ENCODE measurements at places on chromosomes 2 and 18.

DNA sequence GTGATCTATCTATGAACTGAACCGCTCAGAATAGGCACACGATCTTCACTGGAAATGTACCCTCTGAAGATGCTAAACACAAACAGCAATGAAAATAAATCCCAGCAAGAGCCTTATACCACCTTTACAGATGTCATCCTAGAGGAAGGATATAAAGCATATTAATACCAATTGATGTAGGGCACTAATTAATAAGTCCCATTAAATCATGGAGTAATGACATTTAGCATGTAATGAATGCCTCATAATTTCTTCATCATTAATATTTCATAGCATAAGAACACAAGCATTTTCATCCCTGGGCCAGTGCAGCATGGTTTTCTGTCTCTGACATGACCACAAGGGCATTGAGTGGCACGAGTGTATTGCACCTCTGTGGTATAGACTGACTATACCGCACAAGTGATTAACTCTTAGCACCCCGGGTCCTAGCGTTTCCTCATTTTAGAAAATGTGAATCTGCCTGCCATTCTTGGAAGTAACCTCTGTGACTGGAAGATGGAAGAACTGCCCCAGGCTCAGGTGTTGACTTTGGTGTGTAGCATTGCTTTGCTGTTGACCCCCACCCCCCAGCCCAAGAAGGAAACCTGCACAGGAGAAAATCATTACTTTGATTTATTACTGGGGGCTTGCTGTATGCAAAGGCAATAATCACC, 1.4 kb upstream of the TMEM178A start:
- DNase-seq: no peak

DNA sequence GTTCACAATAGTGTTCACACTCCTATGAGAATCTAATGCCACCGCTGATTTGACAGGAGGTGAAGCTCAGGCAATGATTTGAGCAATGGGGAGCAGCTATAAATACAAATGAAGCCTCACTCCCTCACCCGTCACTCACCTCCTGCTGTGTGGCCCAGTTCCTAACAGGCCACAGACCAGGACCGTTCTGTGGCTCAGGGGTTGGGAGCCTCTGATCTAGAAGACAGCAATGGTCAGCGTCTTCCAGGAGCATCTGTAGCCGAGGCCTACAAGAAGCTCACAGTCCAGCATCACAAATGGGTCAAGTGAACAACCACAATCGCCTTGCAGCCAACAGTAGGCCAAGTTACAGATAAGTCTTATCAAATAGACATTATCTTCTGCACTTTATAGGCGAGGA, 110.0 kb upstream of the SLC66A3 start:
- DNase-seq: no peak

DNA sequence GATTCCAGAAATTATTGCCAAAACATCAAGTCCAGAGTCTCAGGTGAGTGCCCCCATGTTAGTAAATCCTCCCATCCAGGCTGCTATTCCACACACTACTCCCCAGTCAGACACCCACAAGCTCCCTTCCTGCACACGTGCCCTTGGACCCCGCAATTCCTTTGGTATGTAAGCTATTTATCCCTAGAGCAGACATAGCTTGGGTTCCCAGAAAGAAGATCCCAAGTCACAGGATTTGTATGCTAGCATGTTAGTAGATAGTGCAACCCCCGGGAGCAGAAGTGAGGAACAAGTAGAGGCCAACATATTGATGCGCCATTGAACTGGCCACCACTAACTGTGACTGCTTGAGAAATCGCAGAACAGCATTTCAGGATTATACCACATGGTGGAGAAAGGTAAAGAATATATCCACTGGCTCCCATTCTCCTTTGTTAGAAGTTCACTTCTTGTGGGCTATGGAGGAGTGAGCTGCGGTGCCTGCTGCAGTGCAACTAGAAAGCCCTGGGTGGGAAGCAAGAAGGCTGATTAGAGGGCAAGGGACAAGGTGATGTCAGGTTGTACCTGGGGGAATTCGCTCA, 137.5 kb upstream of the CHAC2 start:
- DNase-seq: no peak

DNA sequence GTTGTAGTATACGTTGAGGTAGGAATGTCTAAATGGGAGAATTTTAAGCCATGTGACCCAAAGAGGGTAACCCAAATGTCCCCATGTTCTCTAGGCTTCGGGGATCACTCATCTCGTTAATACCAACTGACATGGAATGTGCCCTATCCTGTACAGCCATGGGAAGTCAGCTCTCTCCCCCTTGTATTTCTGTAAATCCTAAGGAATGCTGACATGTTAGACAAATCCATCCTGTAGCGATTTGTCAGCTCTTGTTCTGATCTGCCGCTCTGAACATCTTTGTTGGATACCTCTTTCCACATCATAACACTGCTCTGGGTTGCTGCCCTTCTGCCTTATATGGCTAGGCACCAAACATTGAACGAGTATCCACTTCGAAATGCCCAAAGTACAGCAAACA, 350.6 kb downstream of the RND3 start:
- DNase-seq: no peak

- DNase-seq: no peak
Observed at GRCh38 chr2:98730053-98730706, 752 bp downstream of the MGAT4A start.

GRCh38 chr2:218326315-218326714, 30.3 kb upstream of the CATIP start:
- no peak for DNase-seq

DNA sequence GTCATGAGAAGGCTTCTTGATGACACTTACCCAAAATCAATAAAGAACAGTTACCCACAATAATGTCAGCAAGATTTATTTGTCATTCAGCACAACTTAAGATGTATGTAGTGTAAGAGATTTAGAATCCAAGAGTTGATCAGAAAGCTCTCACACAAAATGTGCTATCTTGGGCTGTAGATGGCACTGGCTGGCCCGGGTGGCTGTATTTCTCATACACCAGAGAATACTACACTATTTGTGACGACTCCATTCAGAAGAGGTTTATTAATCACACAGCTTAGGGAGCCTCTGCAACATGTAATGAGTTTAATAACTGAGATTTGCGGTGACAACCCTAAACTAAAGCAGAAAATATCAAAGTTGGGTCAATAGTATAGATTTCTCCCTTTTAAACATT, 530.4 kb upstream of the KLHL29 start:
- DNase-seq: no peak

DNA sequence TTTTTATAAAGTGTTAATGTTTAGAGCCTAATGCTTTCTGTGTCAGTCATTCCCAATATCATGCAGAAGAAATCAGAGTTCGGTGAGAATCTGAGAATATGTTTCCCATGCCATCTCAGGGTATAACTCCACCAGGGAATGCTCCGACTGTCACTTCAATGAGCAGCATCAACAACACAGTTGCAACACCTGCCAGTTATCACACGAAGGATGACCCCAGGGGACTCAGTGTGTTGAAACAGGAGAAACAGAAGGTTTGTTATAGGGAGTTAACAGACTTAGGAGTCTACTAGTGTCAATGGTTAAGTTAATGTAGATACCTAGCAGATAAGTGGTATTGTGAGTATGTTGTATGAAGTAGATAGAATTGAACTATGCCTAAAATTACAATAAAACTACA, 31.0 kb downstream of the VAPA start:
- DNase-seq: no peak

DNA sequence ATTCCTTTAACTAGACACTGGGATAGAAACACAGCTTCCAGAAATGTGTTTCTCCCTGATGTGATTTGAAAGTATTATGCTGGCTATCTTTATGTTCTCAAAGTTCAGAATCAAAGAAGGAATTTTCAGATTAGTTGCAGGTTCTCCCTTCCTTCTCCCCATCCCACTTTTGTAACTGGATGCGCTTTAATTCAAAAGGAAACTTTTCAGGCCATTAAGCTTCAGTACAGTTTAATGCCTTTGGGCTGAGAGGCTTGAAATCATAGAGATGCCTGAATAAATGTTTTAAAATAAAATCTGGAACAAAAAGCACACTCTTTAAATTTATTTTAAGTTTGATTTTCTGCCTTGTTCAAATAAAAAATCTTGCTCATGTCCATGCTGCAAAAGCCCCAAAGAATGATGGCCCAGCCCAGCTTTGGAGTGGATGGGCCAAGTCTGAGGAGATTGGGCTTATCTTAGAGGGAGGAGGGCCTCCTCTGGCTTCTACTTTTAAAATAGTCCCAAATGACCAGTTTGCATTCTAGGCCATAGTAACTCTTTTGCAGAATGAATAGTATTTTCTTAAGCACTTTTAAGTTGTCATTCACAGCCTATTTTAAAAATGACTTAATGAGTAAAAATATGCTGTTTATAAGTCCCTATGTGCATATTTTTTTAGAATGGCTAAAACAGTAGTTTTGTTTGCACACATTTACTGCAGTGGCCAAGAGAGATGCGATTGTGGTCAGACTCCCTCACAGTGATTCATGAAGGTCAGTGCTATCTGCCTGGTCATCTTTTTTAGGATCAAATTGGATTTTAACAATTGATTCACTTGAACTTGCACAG, 129.2 kb downstream of the MTX2 start:
- no peak for DNase-seq

DNA sequence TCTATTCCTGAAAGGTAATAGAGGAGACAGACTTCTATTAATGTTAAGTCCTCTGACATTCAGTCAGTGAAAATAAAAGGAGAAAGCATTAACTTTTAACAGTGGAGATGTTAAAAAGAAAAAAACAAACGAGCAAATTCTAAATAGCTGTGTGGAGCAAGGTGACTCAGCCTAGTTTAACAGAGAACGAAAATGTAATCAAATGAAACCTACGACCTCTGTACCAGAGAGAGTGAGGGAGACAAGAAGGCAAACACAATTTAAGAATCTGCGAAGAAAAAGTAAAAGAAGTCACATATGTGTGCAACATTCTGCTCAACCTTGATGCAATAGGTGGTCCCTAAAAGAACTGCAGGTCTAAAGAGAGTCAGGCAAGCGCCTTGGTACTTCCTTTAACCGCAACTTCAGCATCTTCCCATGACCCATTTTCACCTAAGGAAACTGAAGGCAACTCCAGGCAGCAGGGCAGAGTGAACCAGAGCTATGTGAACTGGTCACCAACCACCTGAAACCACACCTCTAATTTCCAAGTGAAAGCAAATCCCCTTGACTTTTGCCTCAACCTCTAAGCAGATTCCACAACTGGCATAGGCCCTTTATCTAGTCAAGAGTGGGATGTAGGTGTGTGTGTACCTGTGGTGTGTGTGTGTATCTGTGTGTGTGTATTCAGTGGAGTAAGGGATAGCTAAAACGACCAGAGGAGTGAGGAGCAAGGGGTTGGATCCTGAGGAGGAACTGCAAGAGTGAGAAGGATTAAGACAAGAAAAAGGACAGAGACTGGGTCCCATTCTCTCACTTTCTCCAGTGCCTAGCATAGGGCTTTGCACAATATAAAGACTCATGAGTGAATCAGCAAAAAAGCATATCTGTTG, 43.0 kb downstream of the FIGN start:
- DNase-seq: no peak

DNA sequence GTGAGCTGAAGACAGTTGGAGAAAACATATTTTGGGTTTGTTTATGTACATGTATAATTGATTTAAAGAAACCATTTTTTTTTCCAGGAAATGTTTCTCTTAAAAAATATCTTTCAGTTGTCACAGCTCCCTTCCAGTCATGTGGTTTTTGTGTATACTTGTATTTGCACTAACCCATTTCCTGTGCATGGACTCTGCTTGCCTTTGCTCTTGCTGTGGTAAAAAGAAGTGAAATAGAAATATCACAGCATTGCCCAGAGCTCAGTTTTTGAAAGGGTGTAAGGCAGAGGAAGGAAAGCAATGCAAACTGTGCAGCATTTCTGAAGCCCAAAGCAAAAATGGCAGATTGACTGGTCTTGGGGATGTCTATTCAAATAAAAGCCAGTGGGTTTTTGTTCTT, 10.4 kb upstream of the DOCK10 start:
- no peak for DNase-seq

- no peak for DNase-seq
Observed at GRCh38 chr18:10249270-10249669, 205.2 kb upstream of the APCDD1 start.

DNA sequence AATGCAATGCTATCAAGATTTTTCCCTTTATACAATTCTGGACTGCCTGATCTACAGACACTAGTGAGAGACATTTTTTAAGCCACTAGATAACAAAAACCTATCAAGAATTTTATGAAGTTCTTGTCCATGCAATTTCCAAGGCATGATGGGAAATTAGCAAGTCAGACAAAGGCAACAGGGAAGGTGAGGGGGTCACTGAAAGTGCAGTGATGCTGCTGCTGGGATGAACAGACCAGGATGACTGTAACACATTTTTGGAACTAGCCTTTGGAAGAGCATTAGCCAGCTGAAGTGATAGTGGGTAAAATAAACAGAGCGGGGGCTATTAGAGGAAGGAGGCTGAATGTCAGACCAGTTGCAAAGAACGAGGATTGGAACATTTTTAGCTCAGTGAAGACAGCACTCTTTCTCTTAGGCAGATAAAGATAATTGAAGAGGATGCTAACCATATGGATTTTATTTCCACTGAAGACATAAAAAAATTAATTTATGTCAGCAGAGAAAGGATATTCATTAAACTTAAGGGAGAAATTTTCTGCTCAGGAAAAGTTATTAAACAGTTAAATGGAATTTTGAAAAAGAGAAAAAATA, 17.9 kb downstream of the NRXN1 start:
- no peak for DNase-seq

GRCh38 chr18:76392349-76392748, 102.7 kb downstream of the ZNF516 start:
- DNase-seq: no peak

- DNase-seq: no peak
Observed at GRCh38 chr2:20584045-20584398, 66.9 kb downstream of the HS1BP3 start.

DNA sequence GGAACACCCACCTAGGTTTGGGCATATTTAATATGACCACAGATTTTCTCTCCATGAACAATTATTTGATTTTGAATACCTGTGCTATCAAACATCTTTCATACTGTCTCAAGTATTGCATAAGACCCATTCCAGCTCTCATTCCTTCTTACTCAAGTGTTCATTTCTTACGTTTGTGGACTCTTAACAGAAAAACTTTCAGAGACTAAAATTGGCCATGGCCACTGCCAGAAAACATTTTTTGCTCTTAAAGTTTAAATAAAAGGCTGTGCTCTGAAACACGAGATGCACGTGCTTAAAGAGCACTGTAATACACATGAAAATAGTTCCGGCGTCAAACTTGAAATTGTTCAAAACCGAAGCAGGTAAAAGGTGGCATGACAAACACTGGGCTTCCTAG, 89.3 kb downstream of the LIMS1 start:
- no peak for DNase-seq

DNA sequence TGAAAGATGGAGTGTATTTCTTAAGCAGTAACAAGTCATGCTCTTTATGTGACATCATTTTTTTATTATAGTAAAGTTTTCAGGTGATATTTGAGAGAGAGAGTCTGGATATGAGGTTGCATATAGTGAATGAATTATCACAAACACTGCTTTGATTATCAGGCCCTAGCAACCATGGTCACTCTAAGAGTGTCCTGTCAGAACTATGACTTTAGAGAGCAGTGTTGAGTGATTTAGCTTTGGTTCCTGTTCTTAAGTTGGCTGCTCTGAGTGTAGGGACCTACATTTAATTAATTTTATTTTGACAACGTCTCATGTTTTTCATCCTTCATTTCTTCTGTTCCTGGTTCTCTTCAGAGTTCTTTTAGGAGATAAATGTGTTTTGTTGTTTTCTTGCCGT, 275.5 kb downstream of the KCNJ3 start:
- DNase-seq: no peak

Measured in iPS DF 6.9 (cell line).